ENCODE measurements at places on chromosomes 1 and 21. TPM values are rescaled to one million over a fixed set of nuclear protein-coding genes. Genes with fewer than 3 reads are reported as not detected.
A peak's percentile ranks its signal among the peaks of the same experiment; 100 is the strongest.

DNA sequence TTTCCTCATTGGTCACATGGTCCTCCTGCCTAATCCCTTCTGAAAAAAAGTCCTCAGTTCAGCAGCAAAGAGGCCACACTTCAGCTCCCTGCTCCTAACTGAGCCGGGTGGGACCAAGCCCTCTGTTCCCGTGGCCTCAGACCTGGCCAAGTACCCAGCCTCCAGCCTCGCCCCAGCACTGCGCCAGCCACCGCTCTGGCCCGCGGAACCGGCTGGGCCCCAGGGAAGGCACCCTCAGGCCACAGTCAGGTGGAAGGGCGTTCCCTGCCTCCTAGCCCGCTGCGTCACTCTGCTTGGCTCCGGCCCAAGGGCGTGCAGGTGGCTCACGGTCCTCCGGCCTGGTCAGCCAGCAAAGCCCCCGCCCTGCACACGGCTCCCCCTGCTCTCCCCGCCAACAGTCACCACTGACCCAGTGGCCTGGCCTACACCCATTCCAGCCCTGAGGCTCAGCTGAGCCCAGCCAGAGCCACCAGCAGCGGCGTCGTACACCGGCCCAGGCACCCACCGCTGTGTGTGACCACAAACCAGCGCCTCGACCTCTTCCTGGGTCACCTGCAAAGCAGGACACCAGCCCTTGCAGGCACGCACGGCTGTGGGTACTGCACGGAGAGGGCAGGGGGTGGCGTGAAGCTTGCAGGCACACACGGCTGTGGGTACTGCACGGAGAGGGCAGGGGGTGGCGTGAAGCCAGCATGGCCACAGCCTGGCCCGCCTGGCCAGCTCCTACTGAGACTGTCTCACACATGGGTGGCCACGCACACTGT is 19.4 kb downstream of the NADK start:
- DNase-seq, result no peak

- no peak for DNase-seq
These were observed at the start of gene ERICH3 for GRCh38 chr1:74673351-74674111. Gene ERICH3, minus strand, starts transcription at chr1:74673792. Its CDS starts 273 bp downstream, at chr1:74673519.

- no peak for DNase-seq
These were observed 99.5 kb upstream of the CD55 start for GRCh38 chr1:207221934-207222351.

GRCh38 chr1:211133836-211134669 is at the start of gene KCNH1:
Gene KCNH1, minus strand, starts transcription at chr1:211134148. Its CDS starts 203 bp downstream, at chr1:211133945.
- peak; percentile 13 for DNase-seq

- no peak for DNase-seq
These were observed 38.8 kb downstream of the POFUT2 start for GRCh38 chr21:45248893-45249381.

DNA sequence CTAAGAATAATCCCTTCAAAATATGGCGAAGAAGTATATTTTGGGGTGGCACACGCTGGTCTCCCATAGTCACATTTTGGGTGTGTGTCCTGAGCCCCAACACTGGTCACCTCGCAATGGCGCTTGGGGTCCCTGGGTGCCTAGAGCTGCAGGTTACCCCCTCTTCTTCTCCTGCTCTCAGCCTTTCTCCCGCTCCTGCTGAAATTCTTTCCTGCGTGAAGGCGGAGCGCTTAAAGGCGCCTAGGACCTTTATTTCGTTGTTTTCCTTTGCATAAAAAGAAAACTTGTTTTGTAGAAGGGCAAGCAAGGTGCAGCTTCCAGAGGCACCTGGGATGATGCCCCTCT is 339 bp upstream of the PIK3CD start:
- DNase-seq, result no peak

DNA sequence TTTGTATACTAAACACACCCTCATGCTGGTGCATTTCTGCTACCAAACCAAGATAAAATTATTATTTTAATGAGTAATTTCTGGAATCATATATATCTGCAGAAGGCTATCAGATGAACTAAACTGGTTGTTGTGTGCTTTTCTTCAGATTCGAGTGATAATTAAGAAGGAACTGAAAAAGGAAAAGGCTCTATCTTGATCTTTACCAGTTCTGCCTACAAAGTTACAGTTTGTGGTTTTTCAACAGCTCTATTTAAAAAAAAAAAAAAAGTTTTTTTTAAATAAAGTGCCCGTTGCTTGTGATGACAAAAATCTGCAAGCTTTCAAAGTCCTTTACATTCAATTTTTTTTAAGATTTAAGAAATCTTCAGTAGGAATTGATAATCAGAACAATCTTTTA is 13.6 kb downstream of the DENND1B start:
- no peak for DNase-seq

GRCh38 chr1:13523780-13524477 is 10.1 kb upstream of the LRRC38 start:
- DNase-seq, result no peak

DNA sequence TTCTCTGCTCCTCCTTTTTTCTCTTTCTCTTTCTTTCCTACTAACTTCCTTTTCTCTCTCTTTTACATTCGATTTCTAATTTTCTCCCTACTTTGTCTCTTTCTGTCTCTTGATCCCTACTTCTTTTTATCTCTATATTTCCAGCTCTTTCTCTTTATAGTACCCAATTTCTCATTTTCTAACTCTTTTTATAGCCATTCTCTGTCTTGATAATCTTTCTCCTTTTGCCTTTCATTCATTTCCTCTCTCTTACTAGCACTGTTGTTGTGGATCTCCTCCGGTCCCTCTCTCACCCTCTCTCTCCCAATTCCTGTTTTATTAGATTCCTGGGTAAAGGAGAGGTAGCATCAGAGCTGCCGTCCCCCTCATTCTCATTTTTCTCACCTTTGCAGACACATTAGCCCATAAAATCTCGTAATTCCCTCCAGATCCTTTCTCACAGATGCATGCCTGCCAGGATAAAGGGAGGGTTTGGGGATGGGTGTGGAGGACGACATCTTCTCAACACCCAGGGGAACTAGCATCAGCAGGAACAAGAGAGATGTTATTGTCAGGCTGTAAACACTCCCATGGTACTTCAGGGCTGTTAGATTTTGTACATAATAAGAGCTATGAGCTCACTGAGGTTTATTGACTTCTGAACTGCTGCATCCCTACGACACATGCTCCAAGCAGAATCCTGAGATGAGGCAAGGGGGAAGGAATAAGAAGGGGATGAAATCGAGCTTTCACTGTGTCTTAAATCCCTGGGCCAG is 159.0 kb upstream of the GALNT2 start:
- DNase-seq, result no peak

DNA sequence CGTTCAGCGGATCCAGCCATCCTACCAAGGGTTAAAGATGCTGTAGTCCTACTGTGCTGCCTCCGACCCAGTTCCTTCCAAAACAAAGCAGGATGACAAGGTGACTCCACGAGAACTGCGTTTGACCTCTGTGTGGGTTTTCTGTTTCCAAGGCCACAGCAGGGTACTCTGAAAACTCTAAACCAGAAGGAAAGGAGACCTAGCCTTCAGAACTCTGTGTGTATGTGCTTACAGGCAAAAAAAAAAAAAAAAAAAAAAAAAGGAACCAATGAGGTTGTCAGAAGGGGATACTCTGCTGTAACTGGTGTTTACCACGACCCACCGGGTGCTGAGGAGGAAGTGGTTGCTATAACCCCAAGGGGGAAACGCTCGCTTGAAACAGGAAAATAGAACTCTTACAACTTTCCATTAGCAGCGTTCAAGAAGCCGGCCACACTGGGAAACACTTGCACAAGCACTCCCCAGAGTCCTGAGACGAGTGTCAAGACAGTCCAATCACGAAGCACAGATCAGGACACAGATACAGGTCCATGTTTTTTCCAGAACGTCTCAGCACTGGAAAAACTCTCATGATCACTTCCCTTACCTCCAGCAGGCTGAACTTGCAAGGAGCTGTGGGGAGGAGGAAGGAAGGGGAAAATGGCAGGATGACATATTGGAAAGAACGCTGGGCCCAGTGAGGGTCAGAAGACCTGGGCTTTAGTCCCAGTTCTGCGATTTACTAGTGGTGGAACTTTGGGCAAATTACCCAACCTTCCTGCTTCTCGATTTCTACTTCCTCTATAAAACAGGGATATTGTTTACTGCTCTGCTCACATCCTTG is 64.0 kb downstream of the ITPKB start:
- no peak for DNase-seq

DNA sequence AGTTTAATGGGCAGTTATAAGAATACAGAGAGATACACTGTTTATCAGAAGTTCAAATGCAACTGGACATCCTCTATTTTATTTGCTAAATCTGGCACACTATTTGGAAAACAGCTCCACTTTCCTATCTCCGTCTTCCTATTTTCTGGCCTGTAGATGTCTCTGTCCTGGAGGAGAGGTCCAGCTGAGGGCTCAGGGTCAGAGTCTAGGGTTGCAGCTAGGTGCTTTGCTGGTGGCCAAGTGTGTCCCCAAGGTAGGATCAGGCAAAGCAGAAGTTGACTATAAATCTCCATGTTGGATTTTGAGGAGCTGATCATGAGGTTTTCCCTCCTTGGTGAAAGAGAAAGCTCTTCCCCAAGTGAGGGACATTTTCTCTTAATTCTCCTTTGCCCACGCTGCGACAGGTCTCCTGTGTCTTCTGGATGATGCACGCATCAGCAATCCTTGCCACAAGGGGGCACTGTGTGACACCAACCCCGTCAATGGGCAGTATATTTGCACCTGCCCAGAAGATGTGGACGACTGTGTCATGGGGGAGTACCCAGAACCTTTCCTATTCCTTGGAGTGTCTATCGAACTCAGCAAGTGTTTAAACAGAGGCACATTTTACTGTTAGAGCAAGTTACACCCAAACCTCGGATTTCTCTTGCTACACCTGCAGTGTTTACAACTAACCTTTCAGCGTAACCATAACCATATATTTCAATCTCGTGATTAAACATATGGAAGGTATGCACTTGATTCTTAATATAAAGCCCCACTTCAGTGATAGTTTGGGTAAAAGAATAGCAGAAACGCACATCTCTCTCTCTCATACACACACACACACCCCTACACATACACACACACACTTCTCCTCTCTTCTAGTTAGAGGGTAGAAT is 10.2 kb downstream of the ADAM30 start:
- DNase-seq, result peak; percentile 4

GRCh38 chr1:164183854-164184635 is 374.9 kb upstream of the PBX1 start:
- DNase-seq, result no peak

- no peak for DNase-seq
These were observed 6.4 kb upstream of the PIGV start for GRCh38 chr1:26781206-26781825.

- DNase-seq, result no peak
These were observed 298.9 kb downstream of the KCNT2 start for GRCh38 chr1:196309386-196309785.

GRCh38 chr1:11374748-11375110 is 101.7 kb downstream of the UBIAD1 start:
- DNase-seq, result no peak

- no peak for DNase-seq
These were observed 23.9 kb downstream of the RHBDL2 start for GRCh38 chr1:38917772-38918171.

GRCh38 chr21:31078796-31079195 is 40.5 kb upstream of the KRTAP19-8 start:
- DNase-seq, result no peak

- DNase-seq, result peak; percentile 39
These were observed 67.2 kb downstream of the CD46 start for GRCh38 chr1:207818971-207819451.

DNA sequence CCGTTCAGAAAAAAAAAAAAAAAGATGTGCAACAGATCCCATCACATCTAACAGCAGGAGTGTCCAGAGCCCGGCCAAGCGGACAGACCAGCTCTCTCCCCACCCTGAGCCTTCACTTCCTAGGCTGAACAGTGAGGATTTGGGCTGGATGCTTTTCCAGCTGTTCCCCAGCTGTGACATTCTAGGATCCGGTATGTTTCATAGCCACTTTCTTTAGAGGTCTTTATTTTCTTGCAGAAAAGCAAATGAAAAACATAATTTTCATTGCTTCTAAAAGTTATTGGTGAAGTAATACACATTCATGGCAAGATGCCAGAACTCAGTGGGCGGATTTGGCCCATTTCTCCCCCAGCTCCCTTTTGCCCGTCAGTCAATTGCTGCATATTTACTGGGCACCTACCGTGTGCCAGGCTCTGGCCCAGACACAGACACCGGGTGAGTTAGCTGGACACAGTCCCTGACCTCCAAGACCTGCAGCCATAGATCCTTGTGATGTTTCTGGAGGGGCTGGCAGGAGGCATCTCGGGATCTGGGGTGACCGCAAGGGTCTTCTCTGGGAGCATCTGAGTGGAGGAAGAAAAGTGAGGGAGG is 213.7 kb upstream of the VAMP3 start:
- DNase-seq, result no peak

DNA sequence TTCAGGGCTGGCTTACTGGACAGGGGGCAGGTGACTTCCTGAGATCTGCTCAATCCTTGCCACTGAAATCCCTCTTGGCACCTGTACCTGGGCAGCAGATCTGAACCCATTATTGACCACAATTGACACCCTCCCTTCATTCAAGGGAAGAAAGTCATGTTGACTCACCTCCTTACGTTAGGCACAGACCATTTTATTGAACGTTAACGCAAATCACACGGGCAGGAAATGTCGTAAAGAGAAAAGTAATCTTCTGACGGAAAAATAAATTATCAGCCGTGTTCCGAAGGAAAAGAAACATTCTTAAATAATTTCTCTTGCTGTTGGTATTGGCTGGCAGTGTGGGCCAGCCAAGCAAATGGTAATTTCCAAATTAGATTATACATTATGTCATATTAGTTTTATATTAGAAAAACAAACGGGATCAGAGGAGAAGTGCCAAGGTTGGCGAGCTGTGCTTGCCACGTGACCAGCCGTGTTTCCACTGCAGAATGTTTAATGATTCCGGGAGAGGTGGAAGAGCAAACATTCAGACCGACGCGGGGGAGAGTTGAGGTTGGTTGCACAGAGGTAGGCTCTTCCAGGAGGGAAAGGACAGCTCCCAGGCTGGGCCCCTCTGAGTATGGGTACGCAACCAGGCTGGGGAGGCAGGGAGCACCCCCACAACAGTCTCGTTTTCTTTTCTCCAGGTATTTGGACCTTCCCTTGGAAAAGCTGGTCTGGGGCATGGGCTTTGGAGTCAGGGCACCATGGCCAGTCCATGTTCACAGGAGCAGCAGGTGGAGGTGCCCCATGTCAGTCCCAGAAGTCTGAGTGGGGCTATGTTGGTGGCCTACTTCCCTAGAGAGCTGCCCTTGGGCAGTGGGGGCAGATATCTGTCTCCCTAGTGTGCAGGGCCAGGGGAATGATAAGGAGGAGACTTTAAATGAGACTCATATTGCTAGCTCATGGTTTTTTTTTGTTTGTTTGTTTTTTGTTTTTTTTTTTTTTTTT is 121.1 kb downstream of the FOXD2 start:
- no peak for DNase-seq

- DNase-seq, result peak; percentile 95
These were observed 31.1 kb downstream of the EEIG2 start for GRCh38 chr1:108590957-108591356.

LUZP1 gene
- 54.3 TPM for total RNA-seq

NUP210L gene
- 0.11 TPM for total RNA-seq

SH2D2A gene
- 0.20 TPM for total RNA-seq

PERM1 gene
- not detected for total RNA-seq

VTCN1 gene
- total RNA-seq, result not detected

PCP4L1 gene
- not detected for total RNA-seq

KIF17 gene
- 0.13 TPM for total RNA-seq

ILDR2 gene
- total RNA-seq, result not detected

AK5 gene
- total RNA-seq, result 2.5 TPM

EPHA2 gene
- 130 TPM for total RNA-seq

TSEN15 gene
- 30.0 TPM for total RNA-seq

ACBD3 gene
- 45.2 TPM for total RNA-seq

CASQ2 gene
- not detected for total RNA-seq

MAP10 gene
- 1.1 TPM for total RNA-seq

UBE2U gene
- not detected for total RNA-seq

FGR gene
- 0.07 TPM for total RNA-seq

ERG gene
- 58.9 TPM for total RNA-seq

UBR4 gene
- total RNA-seq, result 99.6 TPM

All from pulmonary artery endothelial cell (primary cell).